ENCODE measurements at places on chromosomes 2 and 18.

GRCh38 chr2:20675701-20676352, 8.9 kb downstream of the GDF7 start:
- no peak for DNase-seq
- H3K36me3 ChIP-seq = no peaks in the 10 kb centered on the region
- peaks cover 27% of the 10 kb centered on the region for H3K27me3 ChIP-seq
- no peak overlapping the region for H3K27ac ChIP-seq
- no peak overlapping the region for H3K4me3 ChIP-seq

- DNase-seq = no peak
- no peaks in the 10 kb centered on the region for H3K4me1 ChIP-seq
- H3K36me3 ChIP-seq = no peaks in the 10 kb centered on the region
- H3K27me3 ChIP-seq = no peaks in the 10 kb centered on the region
- peak overlapping the region; percentile 86 for H3K4me3 ChIP-seq
Measured at GRCh38 chr2:61471905-61472805, 1.3 kb upstream of the USP34 start.

- H3K36me3 ChIP-seq = no peaks in the 10 kb centered on the region
- peaks cover 3% of the 10 kb centered on the region for H3K4me1 ChIP-seq
- no peak overlapping the region for H3K4me3 ChIP-seq
- DNase-seq = no peak
- no peaks in the 10 kb centered on the region for H3K27me3 ChIP-seq
Measured at GRCh38 chr2:64234150-64234549, 89.9 kb upstream of the PELI1 start.

GRCh38 chr2:142741764-142742269, 135.6 kb upstream of the KYNU start:
- H3K4me3 ChIP-seq = no peak overlapping the region
- DNase-seq = no peak
- H3K27ac ChIP-seq = no peak overlapping the region
- no peaks in the 10 kb centered on the region for H3K27me3 ChIP-seq
- H3K36me3 ChIP-seq = no peaks in the 10 kb centered on the region

DNA sequence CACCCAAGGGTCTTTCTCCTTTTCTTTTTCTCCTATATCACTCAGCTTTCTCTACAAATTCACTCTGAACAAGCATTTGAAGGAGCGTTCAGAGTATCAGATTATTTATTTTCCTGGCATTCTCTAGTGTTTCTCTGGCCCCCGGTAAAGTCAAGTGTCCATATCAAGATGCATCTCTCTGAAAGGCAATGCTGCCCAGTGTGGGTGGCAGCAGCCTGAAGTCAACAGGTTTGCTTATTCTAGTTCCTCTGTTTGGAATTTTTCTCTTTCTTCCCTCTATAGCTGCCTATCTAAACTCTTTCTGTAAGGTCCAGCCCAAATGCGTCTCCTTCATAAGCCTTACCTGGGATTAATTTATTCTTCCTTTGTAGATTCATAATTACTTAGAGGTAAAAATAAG, 526.2 kb upstream of the TNP1 start:
- no peak overlapping the region for H3K27ac ChIP-seq
- no peaks in the 10 kb centered on the region for H3K36me3 ChIP-seq

DNA sequence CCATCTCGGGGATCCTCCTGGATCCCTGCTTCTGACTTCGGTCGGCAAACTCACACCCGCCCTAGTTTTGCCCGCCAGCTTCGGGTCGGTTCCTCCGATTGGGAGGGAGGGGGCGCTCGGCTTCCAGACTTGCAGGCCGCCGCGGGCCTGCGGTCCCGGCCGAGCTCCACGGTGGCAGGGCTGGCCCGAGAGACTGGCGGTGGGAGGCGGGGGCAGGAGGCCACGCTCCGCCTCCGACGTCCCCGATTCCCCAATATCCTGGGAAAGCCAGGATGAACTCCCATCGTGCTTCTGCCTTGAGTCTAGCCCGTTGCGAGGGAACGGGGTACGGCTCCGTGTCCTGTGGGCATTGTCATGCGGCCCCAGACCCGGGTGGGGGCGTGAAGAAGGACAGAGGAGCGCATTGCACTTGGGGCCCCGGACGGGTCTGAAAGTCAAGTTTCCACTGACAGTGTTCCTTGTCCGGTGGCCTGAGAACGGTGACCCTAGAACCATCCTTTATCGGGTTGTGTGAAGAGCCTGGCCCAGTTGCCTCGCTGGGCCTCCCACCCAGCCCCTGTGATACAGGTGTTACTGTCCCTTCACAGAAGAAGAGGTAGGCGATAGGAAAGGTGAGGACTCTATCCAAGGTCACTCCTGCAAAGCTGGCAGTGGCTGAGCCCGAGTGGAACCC, 2.4 kb upstream of the INHBB start:
- peaks cover 51% of the 10 kb centered on the region for H3K27me3 ChIP-seq
- H3K4me1 ChIP-seq = peaks cover 7% of the 10 kb centered on the region
- H3K27ac ChIP-seq = no peak overlapping the region
- peak; percentile 55 for DNase-seq
- H3K36me3 ChIP-seq = no peaks in the 10 kb centered on the region

- H3K27ac ChIP-seq = no peak overlapping the region
- H3K4me1 ChIP-seq = no peaks in the 10 kb centered on the region
- no peaks in the 10 kb centered on the region for H3K27me3 ChIP-seq
- no peak overlapping the region for H3K4me3 ChIP-seq
- no peaks in the 10 kb centered on the region for H3K36me3 ChIP-seq
Measured at GRCh38 chr2:124283096-124283495, 258.0 kb downstream of the CNTNAP5 start.

DNA sequence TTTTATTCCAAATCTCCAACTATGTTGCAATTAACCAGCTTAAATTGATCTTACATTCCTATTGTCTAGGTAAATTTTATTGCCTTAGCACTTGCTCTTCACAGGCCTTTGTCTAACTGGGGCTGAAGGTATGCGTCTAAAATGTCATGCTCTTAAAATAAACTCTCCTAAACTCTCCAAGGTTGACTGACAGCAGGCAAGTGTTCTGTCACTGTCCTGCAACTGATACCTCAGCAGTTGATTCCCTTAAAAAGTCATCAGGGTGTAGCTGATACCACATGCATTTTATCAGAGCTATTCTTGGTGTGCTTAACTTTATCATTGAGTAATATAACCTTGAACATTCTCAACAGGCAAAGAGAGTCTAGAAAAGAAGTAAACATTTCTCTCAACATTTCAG, 680 bp downstream of the TTN start:
- no peak for DNase-seq
- no peaks in the 10 kb centered on the region for H3K27me3 ChIP-seq
- H3K36me3 ChIP-seq = no peaks in the 10 kb centered on the region
- H3K4me3 ChIP-seq = no peak overlapping the region
- 0 out of 2 replicates have a peak, but pooled peaks cover 2% of the 10 kb centered on the region for H3K4me1 ChIP-seq
- no peak overlapping the region for H3K27ac ChIP-seq

GRCh38 chr18:46070815-46071652, 1.0 kb downstream of the PSTPIP2 start:
- peak overlapping the region; percentile 86 for H3K4me3 ChIP-seq
- no peak overlapping the region for H3K27ac ChIP-seq
- DNase-seq = no peak

DNA sequence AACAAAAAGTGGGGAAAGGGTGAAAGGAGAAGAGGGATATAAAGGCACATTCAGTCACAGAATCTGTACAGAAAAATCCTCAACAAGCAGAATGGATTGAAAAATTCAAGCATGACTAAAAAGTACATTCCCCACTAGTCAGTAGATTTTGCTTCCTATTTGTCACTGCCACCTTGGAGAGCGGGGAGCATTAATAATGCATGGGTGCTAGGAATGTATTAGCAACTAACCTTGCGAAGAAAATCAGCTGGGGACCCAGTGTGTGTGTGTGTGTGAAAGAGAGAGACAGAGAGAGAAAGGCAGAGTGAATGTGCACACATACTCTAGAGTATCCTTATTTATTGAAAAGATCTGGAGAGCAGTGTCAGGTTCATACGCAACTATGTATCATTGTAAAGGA, 968.7 kb upstream of the ZEB2 start:
- H3K4me1 ChIP-seq = peaks cover 2% of the 10 kb centered on the region
- no peaks in the 10 kb centered on the region for H3K36me3 ChIP-seq
- H3K27ac ChIP-seq = no peak overlapping the region
- no peak overlapping the region for H3K4me3 ChIP-seq
- DNase-seq = no peak

DNA sequence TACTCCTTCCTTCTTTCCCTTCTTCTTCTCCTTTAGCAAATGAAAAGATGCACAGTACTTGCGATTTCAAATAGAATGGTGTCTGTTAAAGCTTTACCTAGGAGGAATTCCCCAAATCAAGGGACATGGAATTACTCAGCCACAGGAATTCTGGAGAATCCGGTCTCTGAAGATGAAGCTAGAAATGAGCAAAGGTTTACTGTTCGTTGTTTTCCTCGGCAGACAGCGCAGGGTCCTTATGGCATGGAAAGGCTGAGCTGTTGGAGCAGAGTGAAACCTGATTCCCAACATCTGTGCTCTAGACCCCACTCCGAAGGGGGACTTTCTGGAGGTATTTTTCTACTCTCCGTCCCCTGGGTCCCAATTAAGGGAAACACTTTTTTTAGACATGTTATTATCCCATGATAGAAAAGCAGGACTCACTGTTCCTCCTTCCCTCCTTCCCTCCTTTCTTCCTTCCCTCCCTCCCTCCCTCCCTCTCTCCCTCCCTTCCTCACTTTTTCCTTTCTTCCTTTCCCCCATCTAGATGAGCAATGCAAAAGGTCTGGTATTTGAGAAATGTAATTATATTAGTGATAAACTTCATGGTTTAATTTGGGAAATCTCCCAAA, 47.1 kb downstream of the CDCA7 start:
- DNase-seq = no peak
- no peaks in the 10 kb centered on the region for H3K27me3 ChIP-seq
- H3K4me1 ChIP-seq = no peaks in the 10 kb centered on the region
- no peak overlapping the region for H3K4me3 ChIP-seq
- no peaks in the 10 kb centered on the region for H3K36me3 ChIP-seq

DNA sequence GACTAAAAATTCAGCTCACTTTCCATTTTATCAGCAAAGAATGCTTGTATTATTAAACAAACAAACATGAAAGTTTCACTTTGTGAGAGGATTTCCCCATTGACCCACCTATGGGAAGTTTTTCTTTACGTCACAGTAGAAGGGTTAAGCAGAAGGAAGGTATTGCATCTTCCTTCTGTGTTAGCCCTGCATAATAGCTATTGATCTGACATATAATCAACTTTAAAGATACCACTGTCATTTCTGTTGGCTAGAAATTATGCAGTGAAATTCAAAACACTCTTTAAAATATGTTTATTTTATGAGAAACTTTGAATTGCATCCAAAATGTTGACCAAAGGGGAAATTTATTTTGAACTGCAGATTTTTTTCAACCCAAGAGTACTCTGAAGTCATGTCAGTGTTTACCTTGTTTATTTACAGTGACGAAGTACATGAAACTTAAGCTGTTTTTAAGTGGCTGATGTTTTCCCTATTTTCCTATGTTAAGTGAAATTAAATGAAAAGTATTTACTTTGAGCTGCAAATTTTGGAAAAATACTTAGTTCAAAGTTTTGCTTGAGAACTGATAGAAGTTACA, 566.4 kb downstream of the ZEB2 start:
- no peak for DNase-seq
- H3K4me1 ChIP-seq = peaks cover 1% of the 10 kb centered on the region
- no peak overlapping the region for H3K4me3 ChIP-seq
- no peaks in the 10 kb centered on the region for H3K36me3 ChIP-seq
- no peak overlapping the region for H3K27ac ChIP-seq

- H3K4me1 ChIP-seq = no peaks in the 10 kb centered on the region
- H3K4me3 ChIP-seq = no peak overlapping the region
- H3K27ac ChIP-seq = no peak overlapping the region
- H3K36me3 ChIP-seq = no peaks in the 10 kb centered on the region
Measured at GRCh38 chr2:70789304-70790135, 923 bp downstream of the FIGLA start.

DNA sequence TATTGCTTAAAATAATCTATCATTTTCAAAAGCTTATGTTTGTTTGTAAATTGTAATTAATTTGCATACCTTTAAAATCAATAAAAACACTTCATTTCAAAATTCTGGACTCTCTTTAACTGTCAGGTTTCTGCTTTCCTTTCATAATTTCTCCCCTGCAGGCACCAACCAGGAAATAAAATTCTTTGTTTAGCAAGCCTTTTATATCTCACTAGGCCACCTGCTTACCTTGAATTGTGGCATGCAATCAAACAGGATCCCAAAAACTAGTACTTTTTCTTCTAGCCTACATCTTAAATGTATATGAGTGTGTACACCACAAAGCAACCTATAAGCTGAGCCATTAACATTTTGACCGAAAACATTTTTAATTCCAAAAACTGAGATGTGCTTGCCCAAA, 233.1 kb downstream of the NR4A2 start:
- no peaks in the 10 kb centered on the region for H3K36me3 ChIP-seq
- no peak overlapping the region for H3K4me3 ChIP-seq
- no peak for DNase-seq
- no peak overlapping the region for H3K27ac ChIP-seq

GRCh38 chr2:19484736-19485135, 126.3 kb upstream of the OSR1 start:
- H3K27ac ChIP-seq = no peak overlapping the region

DNA sequence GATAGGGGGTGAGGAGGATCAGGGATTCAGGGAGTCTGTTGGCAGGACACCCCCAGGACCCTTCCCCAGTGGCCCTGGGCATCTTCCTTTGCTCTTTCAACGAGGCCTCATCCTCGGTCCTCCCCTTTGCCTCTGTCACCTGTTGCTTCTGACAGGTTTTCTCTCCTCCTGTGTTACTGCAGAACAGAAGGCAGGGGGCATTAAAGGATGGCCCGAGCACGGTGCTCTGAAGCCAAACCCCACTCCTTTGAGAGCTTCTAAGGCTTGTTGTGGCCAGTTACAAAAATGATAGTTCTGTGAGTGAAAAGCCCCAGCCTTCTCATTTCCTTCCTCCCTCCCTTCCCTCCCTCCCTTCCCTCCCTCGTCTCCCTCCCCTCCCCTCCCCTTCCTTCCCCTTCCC, 82.5 kb downstream of the THNSL2 start:
- H3K27me3 ChIP-seq = no peaks in the 10 kb centered on the region
- no peak overlapping the region for H3K4me3 ChIP-seq

DNA sequence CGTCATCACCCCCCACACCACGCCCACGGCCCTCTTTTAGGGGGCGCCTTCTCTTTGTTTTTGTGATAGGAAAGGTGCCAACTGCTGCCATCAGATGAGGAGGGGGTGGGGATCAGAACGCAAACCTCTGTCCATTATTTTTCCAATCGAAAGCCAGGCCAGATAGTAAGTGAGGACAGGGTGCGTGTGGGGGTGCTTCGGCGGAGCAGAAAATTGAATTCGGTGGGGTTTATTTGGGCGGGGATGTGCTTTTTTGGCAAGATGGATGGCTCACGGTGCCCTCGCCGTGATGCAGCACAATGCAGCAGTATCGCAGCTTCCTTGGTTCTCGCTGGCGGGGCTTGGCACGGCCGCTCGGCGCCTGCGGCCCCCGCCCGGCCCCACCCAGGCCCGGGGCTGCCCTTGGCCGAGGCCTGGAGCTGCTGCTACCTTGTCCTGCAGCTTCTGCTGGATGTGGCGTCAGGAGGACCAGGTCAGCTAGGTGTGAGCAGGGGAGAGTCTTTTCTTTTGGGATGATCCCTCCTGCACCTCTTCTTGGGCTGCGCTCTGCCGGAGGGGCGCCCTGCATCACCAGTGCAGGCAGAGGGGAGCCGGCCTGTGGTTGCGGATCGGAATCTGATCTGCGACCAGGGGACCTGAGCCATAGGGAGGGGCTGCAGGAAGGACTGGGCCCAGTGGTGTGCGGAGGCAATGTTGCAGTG, 1.3 kb downstream of the SPTBN1 start:
- no peaks in the 10 kb centered on the region for H3K27me3 ChIP-seq
- no peak overlapping the region for H3K27ac ChIP-seq
- no peaks in the 10 kb centered on the region for H3K36me3 ChIP-seq
- no peak for DNase-seq

GRCh38 chr2:238422940-238423339, 3.8 kb upstream of the ASB1 start:
- H3K4me3 ChIP-seq = no peak overlapping the region
- DNase-seq = no peak
- H3K36me3 ChIP-seq = no peaks in the 10 kb centered on the region
- no peaks in the 10 kb centered on the region for H3K27me3 ChIP-seq
- H3K4me1 ChIP-seq = peaks cover 4% of the 10 kb centered on the region

All from iPS DF 6.9 (cell line).